ENCODE measurements at places on chromosomes 12 and 14.

- no peak for DNase-seq
Measured at GRCh38 chr12:122366685-122367475, 55.6 kb downstream of the CLIP1 start.

- no peak for DNase-seq
Measured at GRCh38 chr12:126998031-126998430, 1268.9 kb upstream of the TMEM132C start.

DNA sequence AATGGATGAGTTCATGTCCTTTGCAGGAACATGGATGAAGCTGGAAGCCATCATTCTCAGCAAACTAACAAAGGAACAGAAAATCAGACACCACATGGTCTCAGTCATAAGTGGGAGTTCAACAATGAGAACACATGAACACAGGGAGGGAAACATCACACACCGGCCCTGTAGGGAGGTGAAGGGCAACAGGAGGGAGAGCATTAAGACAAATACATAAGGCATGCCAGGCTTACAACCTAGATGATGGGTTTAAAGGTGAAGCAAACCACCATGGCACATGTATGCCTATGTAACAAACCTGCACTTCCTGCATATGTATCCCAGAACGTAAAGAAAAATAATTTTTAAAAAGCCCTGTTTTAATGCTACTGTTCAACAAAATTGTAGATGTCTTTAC lies 914.2 kb upstream of the ATXN7L3B start:
- DNase-seq: no peak

DNA sequence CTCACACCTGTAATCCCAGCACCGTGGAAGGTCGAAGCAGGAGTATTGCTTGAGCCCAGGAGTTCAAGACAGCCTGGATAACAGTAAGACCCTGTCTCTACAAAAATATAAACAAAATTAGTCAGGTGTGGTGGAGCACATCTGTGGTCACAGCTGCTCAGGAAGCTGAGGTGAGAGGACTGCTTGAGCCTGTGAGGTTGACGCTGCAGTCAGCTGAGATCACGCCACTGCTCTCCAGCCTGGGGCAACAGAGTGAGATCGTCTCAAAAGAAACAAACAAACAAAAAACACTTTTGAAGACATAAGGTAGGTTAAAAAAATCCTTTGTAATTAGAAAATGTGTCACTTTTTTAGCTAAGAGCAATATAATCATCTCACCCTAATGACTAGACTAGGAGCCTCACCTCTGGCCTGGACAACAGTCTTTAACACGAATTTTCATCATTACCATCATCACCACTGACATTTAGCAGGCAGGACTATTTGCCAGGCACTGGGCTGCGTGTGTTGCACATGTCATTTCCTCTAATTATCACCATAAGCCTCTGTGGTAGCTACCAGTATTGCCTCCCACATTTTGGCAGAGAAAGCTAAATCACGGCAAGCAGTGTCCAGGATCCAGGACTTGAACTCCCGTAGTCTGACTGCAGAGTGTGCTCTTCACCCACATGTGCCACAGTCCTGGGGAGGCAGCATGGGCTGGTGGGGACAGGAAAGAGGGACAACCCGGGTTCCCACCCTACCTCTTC lies 4.6 kb upstream of the SYCP3 start:
- DNase-seq: peak; percentile 92

GRCh38 chr12:6280053-6280469 lies 30.4 kb upstream of the PLEKHG6 start:
- DNase-seq: no peak

DNA sequence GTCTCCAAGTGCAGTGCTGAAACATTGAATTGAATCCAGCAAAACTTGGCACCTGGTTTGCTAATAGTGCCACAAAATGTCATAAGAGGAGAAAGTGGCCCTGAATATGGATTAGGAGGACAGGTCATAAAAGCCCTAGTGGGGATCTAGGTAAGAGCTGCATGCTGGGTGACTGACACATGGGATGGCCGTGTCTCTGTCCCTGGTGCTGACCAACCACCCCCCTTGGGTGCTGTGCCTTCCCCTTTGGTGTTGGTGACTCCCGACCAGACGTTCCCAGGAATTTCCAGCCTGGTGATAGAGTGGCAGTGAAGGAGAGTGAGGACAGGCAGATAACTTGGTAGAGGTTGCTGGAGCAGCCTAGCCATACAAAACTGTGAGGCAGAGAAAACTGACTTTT lies 142.8 kb downstream of the VRK1 start:
- DNase-seq: no peak

DNA sequence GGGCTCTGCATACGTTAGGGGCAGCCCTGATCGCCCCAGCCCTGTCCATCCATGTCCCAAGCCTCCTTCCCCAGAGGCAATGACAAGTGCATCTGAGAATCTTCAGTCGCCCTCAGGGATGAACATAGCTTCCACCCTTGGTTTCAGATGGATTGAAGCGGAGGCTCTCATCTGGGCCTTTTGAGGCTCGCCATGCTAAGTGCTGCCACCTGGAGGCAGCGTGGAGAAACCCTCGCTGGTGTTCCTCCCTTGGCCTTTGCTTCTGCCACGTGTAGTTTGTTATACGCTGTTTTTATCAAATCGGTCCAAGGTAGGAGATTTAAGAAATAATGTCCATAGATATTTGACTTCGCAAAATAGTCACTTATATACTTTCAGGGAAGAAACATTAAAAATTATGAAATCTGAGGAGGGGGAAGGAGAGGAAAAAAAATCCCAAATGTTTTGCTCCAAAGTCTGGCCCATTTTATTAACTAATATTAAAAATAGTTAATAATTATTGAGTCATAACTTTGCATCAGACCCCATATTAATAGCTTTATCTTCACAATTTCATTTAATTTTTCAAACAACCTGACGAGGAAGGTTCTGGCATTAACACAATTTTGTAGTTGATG lies 28.8 kb upstream of the LRRC10 start:
- DNase-seq: peak; percentile 73

DNA sequence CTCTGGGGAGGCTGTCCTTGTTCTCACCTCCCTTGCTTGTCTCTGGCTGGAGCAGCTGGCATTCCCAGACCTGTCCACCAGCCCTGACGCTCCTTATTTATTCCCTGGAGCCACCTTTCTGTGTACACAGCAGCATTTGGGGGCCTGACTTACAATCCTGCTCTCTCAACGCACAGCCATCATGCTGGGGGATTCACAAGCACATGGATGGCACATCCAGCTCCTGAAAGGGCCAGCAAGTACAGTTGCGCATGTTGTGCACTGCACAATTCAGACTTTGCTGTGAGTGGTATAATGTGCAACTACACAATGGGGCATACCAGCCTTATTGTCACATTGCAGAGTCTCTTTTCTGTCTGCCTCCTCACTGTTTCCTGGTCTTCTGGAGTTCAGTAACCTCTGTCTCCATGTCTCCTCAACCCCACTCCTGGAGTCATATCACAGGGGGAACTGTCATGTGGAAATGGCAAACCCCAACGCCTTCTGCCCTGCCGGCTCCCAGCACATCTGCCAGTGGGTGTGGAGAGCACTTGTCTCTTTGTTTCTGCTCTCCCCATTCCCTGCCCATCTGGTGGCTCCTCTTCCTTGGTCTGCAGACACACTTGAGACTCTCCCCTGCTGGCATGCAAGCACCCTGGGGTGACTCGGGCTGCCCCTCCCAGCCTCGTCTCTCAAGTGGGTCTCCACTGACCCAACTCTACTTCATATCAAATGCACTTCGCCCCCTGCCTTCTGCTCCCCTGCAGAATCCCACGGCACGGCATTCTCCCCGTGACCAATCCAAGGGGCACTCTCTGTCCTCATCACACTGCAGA lies 41.2 kb upstream of the MEG3 start:
- no peak for DNase-seq

DNA sequence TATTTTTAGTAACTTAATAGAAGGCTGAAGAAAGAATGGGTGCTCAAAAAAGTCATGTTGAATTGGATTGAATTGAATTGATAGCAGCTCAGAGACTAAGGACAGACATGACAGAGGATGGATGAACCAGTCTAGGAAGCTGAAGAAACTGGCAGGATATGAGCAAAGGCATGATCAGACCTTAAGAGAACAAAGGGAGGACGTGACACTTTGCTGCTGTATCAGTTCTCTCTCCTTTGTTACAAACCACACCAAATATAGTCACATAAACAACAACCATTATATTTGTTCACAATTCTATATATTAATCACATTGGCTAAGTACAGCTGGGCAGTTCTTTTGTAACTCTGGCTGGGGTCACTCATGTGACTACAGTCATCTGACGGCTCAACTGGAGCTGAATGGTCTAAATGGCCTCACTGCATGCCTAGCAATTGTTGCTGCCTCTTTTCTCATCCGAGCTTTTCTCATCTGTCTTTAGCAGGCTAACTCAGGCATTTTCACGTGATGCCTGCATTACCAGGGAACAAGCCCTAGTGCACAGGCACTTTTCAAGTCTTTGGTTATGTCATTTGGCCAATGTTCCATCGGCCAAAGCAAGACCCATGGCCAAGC lies 355.0 kb downstream of the ETNK1 start:
- no peak for DNase-seq

GRCh38 chr14:52006361-52006760 lies 17.0 kb downstream of the RTRAF start:
- DNase-seq: no peak

DNA sequence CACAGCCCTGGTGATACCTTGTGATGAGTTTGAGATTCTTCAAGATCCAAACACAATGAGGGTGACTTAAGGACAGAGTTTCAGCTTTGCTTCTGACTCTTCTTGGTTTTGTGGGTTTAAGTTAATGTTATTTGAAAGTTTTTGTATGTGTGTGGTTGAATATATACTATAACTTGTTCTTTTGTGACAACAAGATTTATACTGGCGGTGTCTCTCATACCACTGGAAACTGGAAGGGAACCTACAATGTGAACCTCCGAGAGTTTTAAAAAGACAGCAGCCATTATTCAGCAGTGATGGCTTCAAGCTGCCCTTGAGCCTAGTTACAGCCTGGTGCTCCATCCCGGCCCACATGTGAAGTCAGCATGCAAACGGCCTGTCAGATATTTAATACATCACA lies 87.9 kb upstream of the IGF1 start:
- no peak for DNase-seq

DNA sequence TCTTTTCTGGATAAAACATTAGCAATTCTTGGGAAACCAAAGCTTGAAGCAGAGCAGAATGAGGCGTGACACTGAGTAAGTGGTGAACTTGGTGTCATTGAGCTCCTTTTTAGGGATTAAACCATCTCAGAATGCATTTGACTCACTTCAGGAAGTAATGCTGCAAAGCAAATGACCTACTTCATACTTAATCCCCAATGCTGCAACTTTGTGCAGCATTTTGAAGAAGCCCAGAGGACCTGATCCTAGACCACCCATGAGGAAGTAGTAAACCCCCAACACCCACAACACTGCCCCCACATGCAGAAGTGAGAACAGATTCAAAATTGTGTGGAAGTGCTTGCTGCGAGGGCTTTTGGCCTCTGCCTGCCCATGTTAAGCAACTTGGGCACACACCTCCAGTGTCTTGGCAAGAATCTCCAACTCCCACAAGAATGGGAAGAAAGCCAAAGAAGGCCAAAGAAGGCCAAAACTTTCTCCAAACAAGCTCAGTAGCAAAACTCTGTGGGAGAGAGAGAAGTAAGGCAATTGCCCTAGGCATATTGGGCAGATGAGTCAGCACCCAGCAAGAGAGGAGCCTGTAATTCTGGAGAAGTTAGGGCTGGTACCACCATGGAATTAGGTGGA lies 69.2 kb upstream of the ETV6 start:
- no peak for DNase-seq

Data from MM.1S (cell line).